ENCODE measurements at places on chromosomes 12 and 14. TPM values are rescaled to one million over a fixed set of nuclear protein-coding genes. Genes with fewer than 3 reads are reported as not detected.

SLCO1B1 gene
- total RNA-seq = not detected

CCDC92 gene
- total RNA-seq = 68.7 TPM

LRRC43 gene
- 1.1 TPM for total RNA-seq

DNA sequence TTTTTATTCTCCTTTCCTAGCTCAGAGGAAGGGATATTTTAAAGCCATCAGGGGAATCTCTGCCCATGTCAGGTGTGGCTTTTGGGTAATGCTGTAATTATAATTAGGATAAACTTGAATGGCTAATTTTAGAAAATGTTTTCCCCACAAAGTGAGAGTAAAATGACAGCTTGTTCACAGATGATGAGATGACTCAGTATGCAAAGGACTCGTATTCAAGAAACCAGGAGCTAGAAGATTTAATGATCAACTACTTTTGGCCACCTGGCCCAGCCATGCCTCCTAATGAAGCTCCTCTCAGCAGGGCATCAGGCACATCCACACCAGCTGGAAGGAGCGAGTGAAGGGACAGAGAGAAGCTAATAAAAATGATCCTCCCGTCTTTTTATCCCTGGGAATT lies 29.0 kb upstream of the PLEKHG7 start:
- DNase-seq = no peak

GRCh38 chr14:89793367-89793716 lies 161.2 kb downstream of the EFCAB11 start:
- DNase-seq = no peak

DNA sequence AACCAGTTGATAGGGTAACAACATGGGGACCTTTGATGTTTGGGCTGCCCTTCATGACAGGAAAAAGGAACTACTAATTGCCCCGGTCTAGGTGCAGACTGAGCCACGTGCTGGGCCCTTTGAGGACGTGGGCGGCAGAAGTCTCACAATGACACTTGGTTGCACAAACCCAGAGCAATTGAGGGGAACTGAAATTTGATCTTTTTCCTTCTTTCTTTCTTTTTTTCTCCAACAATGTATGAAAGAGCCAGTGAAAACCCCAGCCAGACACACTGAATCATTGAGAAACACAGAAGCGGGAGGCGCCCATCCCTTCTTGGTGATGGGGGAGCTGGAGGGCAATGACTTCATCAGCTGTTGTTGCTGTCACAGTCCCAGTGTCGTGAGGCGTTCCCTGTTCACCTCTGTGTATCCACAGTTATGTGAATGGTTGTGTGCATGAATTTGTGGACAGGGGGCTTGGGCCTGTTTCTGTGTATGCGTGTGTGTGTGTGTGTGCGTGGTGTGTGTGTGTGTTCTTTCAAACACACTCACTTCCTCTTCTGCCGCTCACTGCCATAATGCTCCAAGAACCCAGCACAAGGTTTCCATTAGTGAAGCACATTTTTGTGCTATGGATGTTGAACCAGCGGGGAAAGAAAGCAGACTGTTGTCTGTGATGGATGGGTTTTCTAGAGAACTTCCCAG lies 137.5 kb upstream of the CCND2 start:
- peak; percentile 67 for DNase-seq

All from mesenteric fat pad (tissue), 1 donor.